ENCODE measurements at places on chromosomes 5 and 9.

GRCh38 chr9:111828193-111828592 is 33.5 kb upstream of the SHOC1 start:
- no peak for DNase-seq

DNA sequence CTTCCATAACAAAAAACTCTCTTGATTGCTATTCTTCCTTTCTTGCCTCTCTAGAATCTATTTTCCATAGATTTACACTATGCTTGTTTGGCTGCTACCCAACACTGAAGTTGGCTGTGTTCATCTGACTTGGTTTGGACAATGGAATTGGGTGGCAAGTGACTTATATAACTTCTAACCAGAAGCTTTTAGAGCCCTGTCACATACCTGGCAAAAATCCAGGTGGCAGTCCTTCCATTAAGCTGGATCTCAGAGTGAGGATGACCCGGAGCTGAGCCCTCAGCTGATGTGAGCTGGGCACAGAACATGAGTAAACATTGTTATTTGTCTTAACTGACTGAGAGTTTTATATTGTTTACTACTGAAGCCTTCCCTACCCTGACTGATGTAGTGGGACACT is 225.7 kb downstream of the TLR4 start:
- no peak for DNase-seq

DNA sequence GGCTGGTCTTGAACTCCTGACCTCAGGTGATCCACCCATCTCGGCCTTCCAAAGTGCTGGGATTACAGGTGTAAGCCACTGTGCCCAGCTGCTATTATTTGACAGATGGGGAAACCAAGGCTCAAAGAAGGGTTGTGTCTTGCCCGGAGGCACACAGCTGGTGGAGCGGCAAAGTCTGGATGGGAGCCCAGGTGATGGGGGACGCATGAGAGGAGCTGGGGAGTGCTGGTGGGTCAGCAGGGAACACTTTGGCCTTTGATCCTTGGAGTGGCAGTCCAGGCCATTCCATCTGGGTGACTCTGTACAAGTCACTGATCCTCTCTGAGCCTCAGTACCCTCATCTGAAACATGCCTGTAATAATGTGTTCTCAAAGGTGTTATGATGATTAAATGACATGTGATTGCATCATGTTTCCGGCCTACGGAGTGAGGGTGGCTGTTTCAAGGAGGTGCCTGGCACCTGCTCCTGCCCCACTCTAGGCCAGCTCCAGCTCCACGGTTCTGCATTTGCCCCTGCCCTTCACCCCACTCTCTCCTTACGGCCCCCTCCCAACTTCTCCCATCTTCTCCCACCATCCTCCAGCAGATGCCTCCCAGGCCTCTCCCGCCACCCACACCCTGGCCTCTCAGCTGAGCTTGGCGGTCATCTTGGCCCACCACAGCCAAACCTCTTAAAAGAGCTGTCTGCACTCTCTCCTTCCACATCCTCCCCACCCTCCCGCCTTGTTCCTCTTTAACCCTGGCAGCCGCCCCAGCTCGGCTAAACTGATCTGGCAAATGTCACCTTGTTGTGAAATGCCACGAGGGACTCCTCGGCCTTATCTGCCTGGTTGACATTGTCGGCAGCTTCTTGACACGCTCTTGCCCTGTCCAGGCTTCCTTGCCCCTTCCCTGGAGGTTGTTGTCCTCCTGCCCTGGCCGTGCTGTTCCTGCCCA is 5.5 kb upstream of the DBN1 start:
- DNase-seq: peak; percentile 12

- DNase-seq: no peak
These were observed 160.1 kb downstream of the DOCK8 start for GRCh38 chr9:374736-375135.

DNA sequence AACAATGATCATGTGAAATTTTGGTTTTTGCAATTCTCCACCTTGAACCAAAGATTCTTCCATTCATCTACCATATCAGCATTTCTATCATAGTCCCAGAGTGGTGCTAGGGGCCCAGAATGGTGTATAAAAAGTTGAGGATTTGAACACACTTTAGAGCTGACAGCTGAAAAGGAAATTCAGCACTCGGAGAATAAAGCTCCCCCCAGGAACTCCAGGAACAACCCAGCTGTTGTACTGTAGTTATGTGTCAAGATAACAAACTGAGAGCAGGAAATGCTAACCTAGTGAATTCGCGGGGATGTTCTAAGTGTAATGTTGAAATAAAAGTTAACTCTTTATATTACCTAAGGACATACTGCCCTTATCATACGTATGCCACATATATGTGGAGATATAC is 216.7 kb downstream of the NFIB start:
- DNase-seq: no peak

- DNase-seq: peak; percentile 28
These were observed 3.3 kb upstream of the MSMP start for GRCh38 chr9:35757226-35757891.

DNA sequence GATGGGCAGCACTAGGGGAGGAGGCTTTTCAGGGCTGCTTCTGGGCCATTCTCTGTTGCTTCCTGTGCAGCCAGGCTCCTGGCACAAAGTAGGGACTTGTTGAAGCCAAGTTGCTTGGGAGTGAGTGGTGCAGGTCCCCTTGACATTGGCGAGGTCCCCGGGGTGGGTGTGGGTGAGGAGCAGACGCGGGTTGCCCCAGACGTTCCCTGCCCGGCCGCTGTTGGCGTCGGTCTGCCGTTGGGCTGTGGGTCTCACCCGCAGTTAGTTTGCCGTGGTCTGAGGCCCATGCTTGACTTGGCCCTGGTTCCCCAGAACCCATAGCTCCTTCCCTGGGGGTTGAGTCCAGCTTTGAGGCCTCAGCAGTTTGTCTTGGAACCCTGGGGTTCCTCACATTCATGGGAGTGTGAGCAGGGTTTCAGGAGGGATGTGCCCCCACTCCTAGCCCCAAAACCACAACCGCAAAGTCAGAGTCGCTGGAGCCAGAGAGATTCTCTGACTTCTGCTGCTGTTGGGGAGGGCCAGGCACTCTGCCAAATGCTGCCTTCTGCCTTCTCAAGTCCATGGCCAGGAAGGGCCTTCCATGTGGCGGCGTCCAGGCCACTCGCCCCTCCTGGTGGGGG is 77.5 kb downstream of the RXRA start:
- DNase-seq: peak; percentile 59

DNA sequence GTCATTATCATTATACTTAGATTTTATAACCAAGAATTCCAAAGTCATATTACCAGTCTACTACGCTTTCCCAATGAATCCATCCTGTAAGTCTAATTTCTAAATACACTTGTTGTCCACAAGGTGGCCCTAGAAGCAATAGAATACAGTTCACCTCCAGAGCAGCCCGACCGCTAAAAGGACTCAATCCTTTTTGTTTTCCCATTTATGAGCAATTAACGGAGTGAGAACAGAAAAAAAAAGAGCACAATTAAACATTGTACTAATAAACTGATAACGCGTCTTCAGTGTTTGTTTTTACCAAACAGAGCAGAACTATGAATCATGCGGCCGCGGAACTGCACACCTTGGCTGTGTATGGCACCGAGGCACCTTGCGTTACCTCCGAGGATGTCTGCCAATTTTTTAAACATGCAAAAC is 160.7 kb upstream of the DAPK1 start:
- peak; percentile 55 for DNase-seq

DNA sequence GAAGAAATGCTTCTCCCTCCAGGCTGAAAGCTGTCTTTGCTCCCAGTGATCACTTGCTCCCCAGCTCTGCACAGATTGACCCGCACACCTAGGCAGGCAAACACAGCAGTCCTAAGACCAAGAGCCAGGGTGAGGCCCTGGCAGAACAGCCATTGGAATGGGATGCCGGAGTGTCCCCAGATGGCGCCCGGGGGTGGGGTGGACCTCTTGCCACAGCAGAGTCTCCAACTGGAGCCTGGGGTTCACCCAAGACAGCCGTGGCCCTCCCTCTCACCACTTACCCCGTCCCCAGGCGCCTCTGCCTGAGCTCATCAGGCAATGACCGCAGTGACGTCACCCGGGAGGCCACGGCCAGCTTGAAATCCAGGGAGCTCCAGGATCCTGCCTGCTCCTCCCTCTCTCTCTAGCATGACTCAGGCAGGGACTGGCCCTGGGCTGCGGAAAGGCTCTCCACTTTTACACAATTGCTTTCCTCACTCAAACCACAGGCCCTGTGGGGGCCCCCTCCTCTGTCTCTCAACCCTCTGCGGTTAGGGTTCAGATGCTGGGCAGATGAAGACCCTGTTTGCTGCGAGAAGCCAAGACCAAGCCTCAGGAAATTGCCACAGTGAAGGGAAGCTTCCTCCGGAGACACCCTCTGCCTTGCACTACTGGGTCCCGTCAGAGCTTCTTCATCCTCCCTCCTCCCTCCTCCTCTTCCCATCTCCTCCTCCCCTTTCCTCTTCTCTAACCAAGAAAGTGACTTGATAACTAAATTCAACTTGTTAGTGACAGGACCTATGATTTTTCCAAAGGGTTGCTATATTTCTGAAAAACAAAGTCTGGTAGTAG is 24.3 kb upstream of the PTGES start:
- peak; percentile 2 for DNase-seq

- DNase-seq: no peak
These were observed 33.5 kb downstream of the SEMA4D start for GRCh38 chr9:89464300-89464901.

DNA sequence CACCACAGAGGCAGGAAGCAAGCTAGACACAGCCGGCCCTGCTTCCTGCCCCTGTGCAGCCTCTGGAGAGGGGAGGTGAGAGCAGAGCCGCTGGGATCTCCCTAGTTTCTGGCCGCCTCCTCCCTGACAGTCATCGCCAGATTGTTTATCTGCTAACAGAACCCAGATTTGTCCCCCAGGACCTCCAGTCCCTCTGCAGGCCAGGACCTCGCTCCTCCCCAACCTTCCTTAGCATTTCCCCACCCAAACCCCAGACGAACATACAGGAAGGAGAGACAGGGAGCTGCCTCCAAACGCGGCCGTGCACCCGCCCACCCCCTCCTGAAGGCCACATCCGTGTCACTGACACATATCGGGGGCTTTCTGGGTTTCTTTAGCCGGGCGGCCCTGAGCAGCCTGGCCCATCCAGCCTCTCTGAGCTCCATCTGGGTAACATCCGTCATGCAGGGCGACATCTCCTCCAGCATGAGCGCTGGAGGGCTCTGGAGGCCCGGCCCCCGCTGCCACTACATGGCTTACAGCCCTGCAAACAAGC is 47.5 kb downstream of the DBH start:
- DNase-seq: no peak

GRCh38 chr9:103799959-103800358 is 294.1 kb upstream of the SMC2 start:
- DNase-seq: no peak

GRCh38 chr5:74185599-74185998 is 454.9 kb downstream of the ENC1 start:
- no peak for DNase-seq

DNA sequence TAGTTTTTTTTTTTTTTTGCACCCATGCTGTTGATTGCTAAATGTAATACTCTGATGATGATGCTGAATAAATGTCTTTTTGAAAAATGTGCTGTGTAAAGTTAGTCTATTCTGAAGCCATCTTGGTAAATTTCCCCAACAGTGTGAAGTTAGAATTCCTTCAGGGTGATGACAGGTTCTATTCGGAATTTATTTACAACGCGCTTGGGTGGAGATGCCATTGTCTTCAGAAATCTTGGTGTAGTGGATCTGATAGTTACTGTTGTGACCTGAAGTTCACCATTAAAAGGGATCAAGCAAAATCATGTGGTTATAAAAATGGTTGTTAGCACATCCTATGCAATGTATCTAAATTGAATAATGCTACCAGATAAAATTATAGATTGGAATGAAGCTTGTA is 36.3 kb upstream of the DMRT1 start:
- DNase-seq: no peak

- no peak for DNase-seq
These were observed 15.1 kb upstream of the GCNT4 start for GRCh38 chr5:75067434-75067833.

DNA sequence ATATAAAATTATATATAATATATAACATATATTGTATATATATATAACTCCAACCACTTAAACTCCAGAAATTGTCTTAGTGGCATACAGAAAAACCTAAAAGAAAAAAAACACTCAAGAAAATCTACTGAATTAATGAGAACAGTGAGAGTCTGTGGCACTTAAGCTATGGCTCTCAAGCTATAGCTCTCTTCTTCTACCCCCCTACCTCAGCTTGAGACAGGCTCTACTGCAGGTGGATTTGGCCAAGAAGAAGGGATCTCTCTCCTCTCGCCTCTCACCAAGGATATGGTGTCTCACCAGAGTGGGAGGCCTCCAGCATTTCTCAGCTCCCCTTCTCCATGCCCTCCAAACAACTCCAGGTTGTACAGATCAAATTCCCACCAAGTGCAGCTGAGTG is 64.5 kb upstream of the DAB2 start:
- DNase-seq: no peak

- no peak for DNase-seq
These were observed 96.5 kb downstream of the PPARGC1B start for GRCh38 chr5:149826574-149826973.

GRCh38 chr5:34001241-34001841 is 6.5 kb downstream of the AMACR start:
- DNase-seq: no peak

- peak; percentile 46 for DNase-seq
These were observed 36.8 kb upstream of the NEK6 start for GRCh38 chr9:124220946-124221451.

- peak; percentile 83 for DNase-seq
These were observed at the start of gene FAXDC2 for GRCh38 chr5:154850255-154851062. Gene FAXDC2, minus strand, starts transcription at chr5:154850603. Its CDS starts 12,425 bp downstream, at chr5:154838178.

DNA sequence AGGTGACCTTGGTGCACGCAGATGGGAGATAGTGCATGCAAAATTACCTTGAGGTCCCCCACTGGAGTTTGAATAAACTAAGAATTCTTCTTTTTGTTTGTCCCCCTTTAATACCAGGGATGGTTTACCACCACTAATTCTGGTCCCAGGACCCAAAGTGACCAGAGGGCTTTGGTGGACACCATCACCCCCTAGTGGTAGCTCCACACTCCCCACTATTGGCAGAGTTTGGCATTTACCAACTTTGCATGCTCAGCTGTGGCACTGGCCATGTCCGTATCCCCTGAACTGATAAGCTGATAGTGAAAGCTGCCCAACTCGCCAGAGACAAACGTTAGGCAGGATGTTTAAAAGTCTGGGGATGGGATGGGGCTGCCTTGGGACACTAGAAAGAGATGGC is 3.3 kb downstream of the ASTN2 start:
- peak; percentile 84 for DNase-seq

GRCh38 chr5:135999406-136000139 is 29.2 kb upstream of the TGFBI start:
- DNase-seq: no peak

DNA sequence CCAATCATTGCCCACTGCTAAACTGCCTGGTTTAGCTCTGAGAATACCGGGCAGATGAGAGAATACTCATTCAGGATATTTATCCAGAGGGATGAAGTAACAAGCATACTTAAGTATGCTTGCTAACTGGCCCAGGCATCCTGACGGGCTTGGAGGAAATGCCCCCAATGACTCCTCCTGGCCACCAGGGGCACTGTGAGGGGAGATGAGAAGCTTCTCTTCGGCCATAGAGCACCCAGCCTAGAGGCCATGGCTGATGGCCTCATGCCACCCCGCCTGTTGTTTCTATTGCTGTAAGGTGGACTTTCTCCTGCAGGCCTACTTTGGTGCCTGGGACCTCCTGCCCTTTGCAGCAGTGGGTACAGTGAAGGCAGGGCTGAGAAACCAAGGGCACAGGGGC is 134.5 kb upstream of the FSTL4 start:
- DNase-seq: no peak

- no peak for DNase-seq
These were observed 108.0 kb upstream of the RAD23B start for GRCh38 chr9:107175041-107175440.
